Activated CD4-positive, alpha-beta T cell treated with anti-CD3 and anti-CD28 coated beads, Interleukin-2, amount 10 ng/mL, durations not matched to agents 24 days and 14 days (primary cell): ENCODE measurements at places on chromosomes 2 and 18. TPM values are rescaled to one million over a fixed set of nuclear protein-coding genes. Genes with fewer than 3 reads are reported as not detected.

DNA sequence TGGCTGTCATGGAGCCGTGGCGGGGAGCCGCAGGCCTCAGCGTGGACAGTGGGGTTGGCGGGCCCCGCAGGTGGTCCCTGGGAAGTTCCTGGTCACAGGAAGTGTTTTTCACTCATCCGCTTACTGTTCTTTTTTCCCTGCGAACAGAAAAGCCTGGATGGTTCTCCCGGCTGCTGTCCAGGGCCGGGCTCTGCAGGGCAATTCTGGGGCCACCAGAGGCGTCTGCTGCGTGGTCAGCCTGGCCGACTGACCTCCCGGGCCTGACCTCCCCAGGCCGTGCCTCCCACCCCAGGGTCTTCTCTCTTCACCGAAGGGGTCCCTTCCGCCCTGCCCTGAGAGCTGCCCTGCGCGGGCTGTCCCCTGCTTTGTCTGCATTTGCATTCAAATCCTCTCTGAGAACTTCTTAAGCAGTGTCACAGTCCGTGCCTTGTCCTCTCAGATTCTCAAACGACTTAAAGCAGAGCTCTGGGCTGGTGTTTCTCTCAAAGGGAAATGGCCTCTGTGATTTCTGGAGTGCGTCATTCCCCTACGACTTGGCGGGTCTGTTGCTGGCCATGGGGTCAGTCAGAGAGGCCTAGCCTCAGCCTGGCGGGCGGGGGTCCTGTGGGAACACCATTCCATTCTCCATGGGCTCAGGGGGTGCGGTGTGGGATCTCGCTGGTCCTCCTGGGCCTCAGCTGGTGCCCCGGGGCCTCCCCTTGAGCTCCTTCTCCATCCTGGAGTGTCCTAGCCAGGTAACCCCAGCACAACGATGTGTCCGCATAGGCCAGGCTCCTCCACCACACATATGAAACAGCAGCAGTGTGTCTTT is 38.3 kb downstream of the KLHL29 start:
- no peak for DNase-seq

GRCh38 chr2:235458839-235459273 is 35.0 kb upstream of the AGAP1 start:
- no peak for DNase-seq

GRCh38 chr18:45802814-45803492 is 22.5 kb upstream of the SIGLEC15 start:
- DNase-seq: no peak

DNA sequence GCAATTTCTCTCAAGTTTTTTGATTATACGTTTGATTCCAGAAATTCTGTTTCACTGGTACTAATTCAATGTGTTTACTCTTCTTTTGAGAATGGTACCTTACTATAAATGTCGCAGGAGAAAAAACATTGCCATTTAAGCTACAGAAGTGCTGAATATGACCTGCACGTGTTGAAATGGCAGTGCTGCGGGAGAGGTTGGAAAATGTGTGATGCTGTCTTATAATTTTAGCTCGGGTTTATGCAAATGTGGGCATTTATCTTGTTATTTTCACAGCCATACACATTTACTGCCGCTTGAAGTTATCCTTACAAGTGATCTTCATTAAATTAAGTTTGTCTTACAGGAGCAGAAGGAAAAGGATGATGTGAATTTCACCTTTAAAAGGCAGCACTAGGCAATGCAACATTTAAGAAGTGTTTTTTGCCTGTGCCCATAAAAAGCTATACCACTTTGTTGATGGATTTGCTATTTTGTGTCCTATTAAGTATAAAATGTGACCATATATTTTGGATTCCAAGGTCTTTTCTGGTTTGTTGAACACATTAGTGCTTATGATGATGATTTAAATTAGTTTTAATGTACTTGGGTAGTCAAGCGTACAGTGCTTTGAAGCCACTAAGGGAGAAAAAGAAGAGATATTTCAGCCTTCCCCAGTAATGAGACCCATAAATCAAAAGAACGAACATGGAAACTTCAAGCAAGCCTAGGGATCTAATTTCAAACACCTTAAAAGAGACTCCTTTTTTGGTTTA is 112.1 kb downstream of the LTBP1 start:
- DNase-seq: no peak

The FLACC1 gene
- 1.1 and 1.4 TPM in 2 replicates for total RNA-seq

The APOB gene
- not detected in 2 replicates for total RNA-seq

The TBR1 gene
- total RNA-seq: 0.16 TPM in 1 of 2 replicates, not detected in the other
